ENCODE measurements at places on chromosomes 3 and 15.

DNA sequence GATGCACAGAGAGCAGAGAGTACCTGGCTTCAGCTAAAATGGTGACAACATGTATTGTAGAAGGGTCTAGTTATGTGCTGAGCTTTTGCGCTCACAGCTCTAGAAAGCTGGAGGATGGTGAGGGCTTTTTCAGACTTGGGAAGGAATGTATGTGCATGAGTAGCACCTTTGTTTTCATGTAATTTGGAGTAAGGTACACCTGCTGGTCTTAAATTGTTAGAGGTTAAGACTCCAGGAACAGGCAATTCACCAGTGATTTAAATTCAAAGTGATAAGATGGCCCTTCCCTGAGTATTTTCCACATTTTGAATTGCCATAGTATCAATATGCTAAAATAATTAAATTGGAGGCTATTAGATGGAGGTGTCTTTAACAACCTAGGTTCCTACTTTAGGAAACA lies 436.4 kb upstream of the GOLIM4 start:
- DNase-seq: no peak

- no peak for DNase-seq
Measured at GRCh38 chr15:100050877-100051786, 290.6 kb downstream of the ADAMTS17 start.

DNA sequence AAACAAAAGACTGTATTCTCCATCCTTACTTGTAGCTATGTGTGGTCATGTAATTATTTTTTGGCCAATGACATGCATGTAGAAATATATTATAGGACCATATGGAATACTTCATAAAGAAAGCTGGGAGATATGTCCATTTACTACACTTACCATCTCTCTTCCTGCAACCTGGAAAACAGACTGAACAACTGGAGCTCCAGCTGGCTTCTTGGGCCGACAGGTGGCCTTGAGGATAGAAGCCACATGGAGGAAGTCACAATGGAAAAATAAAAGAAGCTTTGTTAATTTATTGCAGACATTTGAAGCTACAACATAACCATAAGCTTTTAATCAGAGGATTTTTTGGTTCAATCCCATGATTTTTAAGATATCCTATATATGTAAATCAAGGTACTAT lies 167.9 kb upstream of the CBLB start:
- no peak for DNase-seq

DNA sequence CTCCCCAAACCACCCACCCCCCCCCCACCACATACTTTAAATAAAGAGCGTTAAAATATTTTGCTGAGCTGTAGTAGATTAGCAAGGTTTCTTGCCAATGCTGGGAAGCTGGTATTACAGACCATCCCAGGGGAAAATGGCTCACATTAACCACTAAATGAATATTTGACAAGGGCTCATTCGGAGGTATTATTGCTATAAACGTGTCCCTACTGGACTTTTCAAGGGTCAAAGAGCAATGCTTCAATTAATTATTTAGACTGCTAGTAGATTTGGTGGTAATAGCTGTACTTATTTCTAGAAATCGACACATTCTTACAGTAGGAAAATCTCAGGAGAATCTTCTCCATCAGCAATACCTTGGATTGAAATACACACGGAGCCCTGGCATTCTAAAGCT lies 5.2 kb downstream of the SOX2 start:
- no peak for DNase-seq

DNA sequence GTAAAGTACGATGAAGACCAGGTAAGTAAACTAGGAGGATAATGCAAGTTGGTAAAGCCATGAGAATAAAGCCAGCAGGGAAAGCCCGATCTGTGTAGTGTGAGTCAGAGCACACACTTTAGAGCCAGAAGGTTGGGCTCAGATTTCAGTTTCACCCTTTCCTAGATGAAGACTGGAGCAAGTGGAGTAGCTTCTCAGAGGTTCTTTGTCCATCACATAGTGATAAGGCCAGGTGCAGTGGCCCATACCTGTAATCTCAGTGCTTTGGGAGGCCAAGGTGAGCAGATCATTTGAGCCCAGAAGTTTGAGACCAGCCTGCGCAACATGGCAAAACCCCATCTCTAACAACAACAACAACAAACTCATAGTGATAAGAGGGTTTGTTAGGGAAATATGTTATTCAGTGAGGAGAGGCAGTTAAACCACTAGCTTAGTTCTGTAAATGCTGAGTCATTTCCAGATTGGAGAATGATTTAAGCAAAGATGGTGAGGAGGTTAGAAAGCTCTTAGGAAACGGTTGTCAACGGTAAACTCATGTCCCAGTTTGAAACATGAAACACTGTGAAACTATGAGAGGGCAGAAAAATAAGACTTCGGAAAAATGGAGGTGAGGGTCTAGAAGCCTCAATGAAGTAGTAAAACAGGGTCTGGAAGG lies 39.0 kb downstream of the IL12A start:
- no peak for DNase-seq

- no peak for DNase-seq
Measured at GRCh38 chr15:75822685-75823278, 20.5 kb upstream of the UBE2Q2 start.

GRCh38 chr3:41247055-41248004 lies 48.0 kb downstream of the CTNNB1 start:
- DNase-seq: no peak

DNA sequence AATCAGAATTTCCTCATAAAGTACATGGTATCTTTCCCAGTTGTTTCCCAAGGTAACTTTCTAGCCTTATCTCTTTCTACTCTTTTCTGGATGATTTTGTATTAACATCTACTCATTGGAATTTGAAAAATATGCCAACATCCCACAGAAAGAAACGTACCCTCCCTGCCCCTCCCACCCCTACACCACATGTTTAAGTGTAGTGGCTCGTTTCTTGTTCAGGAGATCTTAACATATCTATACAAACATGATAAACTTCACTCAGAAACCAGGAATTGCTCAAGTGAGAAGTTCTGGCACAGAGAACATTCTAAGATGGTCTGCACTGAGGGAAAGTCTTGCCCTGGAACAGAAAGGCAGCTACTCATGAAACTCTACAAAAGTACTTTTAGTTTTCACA lies 404.7 kb downstream of the SOX2 start:
- no peak for DNase-seq

- no peak for DNase-seq
Measured at GRCh38 chr3:184816614-184817013, 4.6 kb downstream of the VPS8 start.

- no peak for DNase-seq
Measured at GRCh38 chr15:65390447-65390846, 12.6 kb upstream of the IGDCC3 start.

GRCh38 chr3:17629400-17629799 lies 113.0 kb downstream of the TBC1D5 start:
- DNase-seq: no peak

GRCh38 chr15:55897560-55898336 lies 95.7 kb downstream of the NEDD4 start:
- peak; percentile 60 for DNase-seq

- DNase-seq: no peak
Measured at GRCh38 chr3:128376516-128376915, 90.2 kb downstream of the DNAJB8 start.

- no peak for DNase-seq
Measured at GRCh38 chr3:137612291-137612690, 151.8 kb upstream of the SOX14 start.

DNA sequence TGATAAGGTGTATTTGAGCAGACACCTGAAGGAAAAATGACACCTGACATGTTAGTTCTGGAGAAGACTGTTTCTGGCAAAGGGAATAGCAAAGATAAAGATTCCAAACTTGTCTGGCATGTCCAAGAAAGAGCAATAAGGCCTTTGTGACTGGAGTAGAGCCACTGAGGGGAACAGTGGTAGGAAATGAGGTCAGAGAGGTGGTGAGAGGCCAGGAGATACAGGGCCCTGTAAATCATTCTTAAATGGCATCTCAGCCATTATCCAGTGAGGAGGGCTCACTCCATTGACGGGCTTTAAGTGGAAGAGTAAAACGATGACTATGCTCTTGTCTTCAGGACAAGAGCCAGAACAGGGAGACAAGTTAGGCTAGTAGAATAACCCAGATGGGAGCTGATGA lies 4.5 kb downstream of the SLC49A4 start:
- no peak for DNase-seq

- no peak for DNase-seq
Measured at GRCh38 chr3:183217548-183218332, 35.3 kb upstream of the B3GNT5 start.

GRCh38 chr3:153242896-153243295 lies 80.9 kb downstream of the RAP2B start:
- no peak for DNase-seq

DNA sequence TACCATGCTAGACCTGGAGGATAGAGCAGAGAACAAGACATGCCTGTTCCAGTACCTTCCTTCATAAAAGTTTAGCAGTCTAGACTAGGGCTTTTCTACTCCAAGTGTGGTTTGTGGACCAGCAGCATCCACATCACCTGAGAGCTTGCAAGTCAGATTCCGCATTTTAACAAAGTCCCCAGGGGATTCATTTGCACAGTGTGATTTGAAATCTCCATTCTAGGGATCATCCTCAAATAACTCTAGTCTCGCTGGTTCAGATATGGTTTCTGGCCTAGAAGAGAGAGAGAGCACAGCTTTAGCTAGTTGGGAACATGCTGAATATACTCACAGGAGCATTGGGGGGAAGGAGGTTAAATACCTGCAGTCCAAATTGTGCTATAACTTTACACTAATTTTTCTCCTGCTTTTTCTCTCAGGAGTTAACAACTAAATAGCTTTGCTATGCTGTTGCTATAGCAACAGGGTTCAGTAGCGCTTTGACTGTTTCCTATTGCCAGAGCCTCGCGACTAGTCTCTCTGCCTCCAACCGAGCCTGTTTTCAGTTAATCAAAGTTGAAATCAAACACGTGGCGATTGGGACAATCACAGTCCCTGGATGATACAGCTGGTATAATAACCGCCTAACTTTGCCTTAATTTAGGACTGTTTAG lies 64.0 kb upstream of the RASGRF1 start:
- DNase-seq: no peak

GRCh38 chr3:17054982-17055343 lies 170.2 kb downstream of the PLCL2 start:
- no peak for DNase-seq

GRCh38 chr3:14210290-14210688 lies 31.7 kb downstream of the LSM3 start:
- no peak for DNase-seq

DNA sequence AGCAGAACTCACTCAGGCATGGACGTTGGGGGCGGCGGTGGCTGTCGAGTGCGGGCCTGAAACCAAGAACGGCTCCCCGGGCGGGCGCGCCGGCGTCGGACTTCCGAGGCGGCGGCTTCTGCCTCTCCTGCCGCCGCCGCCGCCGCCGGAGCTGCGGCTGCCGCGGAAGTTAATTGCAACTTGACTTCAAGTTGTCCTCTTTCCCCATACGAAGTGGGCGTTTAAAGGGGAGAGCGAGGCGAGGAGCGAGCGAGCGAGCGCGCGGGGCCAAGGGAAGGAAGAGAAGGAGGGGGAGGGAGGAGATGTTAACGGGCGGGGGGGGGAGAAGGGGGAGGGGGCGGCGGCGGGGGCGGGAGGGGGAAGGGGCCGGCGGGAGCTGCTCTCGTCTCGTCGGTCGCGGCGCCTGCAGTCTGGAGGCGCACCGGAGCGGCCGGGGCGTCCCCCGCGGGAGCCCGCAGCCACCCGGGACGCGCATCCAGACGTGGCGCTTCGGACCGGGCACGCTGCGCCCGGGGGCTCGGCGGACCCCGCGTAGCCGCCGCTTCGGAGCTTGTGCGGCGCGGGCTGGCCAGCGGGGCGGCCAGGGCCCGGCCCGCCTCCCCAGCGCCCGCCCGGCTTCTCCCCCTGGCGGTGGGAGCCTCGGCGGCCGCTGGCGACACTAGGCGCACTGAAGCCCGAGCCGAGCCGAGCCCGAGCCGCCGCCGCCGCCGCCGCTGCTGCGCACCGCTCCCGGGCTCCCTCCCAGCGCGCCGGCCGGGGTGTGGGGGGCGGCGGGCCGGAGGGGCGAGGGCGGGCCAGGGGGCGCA lies 19.7 kb upstream of the SATB1 start:
- peak; percentile 24 for DNase-seq

- DNase-seq: no peak
Measured at GRCh38 chr3:138687236-138687635, 78.7 kb downstream of the FAIM start.

- peak; percentile 93 for DNase-seq
Measured at GRCh38 chr15:90249203-90249863, at the start of gene TTLL13. Gene TTLL13 (plus strand): TSS chr15:90249556. CDS start chr15:90250631, 1,075 bp downstream.

GRCh38 chr15:96470681-96471310 lies 140.3 kb downstream of the NR2F2 start:
- DNase-seq: no peak

- DNase-seq: no peak
Measured at GRCh38 chr3:18443665-18444594, 18.8 kb upstream of the SATB1 start.

- DNase-seq: no peak
Measured at GRCh38 chr3:146468234-146468633, 1.1 kb downstream of the PLSCR2 start.

DNA sequence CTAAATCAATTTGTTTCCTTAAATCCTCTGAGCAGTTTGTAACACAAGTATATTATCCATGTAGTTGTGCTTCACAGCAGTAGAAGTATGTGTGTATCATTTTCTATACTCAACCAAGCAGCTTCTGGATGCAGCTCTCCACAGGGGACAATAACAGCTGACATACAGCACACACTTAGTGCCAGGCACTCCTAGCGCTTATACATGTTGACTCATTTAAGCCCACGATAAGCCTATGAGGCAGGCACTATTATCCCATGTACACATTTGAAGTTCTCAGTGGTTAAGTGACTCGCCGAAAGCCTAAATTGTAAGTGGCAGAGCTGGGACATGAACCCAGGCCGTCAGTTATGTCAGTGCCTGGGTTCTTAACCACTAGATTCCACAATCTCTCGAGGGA lies 20.3 kb upstream of the LPP start:
- DNase-seq: no peak

DNA sequence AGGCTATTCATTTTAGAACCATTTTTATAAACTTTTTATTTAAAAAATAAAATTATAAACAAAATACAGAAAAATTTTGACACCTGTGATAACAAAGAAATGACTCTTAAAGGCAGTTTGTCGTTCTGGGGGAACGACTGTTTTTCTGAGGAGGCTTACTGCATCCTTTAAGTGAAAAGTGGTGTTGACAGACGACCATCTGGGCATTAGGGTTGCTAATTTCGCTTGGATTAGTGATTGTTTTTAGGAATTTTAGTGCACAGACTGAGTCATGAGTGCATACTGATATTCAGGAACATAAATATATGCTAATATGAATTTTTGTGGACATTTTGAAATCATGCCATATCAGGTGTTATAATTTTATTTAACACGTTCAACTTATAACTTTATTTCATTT lies 28.5 kb downstream of the OSTN start:
- DNase-seq: no peak

Measured in SW 1271 (cell line).